CD4-positive, alpha-beta T cell treated with Interleukin-2 at 100 ng/mL for 4 hours (primary cell): ENCODE measurements at places on chromosomes 7 and 10.

DNA sequence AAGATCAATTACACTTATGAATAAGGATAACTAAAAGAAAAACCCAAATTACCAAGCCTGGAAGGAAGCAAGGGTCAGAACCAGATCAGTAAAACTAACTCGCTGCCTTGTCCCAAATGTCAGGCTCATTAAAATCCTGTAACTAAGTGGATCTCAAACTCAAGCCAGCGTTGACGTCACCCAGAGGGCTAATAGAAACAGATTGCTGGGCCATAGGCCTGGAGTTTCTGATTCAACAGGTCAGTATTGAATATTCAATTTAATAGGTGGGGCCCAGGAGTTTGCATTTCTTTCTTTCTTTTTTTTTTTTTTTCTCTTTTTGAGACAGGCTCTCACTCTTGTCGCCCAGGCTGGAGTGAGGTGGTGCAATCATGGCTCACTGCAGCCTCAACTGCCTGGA lies 397.0 kb downstream of the CALN1 start:
- no peak for DNase-seq

DNA sequence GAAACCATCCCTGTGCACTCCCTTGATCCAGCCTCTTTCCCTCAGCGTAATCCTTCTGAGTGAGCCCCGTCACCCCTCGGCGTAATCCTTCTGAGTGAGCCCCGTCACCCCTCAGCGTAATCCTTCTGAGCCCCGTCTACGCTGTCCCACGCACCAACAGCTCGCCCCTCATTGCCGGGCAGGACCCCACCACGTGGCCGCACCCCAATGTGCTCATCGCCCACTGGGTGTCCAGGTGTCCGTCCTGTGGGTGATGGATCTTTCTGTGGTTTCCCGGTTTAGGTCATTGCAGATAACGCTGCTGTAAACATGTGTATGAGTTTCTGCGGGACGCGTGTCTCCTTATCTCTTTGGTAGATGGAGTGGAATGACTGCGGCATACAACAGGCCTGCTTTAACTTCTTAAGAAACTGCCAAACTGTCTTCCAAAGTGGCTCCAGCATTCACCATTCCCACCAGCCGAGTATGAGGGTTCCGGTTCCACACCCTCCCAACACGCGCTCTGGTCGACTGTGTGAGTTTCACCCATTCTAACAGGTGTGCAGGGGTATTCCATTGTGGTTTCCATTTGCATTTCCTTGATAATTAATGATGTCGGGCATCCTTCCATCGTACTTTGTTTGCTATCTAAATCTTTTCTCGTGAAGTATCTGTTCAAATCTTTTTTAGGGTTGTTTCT lies 42.1 kb upstream of the NKX6-2 start:
- no peak for DNase-seq

GRCh38 chr7:157402911-157403534 lies 66.2 kb downstream of the DNAJB6 start:
- no peak for DNase-seq

DNA sequence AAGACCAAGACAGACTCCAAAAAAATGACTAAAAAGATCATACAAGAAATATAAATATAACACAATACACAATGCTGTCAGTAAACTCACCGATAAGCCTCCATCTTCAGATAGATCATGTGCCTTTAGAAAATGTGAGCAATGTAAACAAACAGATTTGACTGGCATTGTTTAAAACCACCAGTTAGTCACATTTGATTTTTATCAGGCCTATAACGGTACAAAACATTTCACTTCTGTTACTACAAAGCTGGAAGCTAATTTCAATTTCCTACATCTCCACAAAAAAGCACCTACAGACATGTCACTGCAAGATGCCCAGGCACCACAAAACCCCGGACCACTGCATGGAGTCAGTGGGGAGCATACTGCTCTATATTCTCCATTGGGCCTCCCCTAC lies 18.9 kb downstream of the SGMS1 start:
- DNase-seq: peak; percentile 20

DNA sequence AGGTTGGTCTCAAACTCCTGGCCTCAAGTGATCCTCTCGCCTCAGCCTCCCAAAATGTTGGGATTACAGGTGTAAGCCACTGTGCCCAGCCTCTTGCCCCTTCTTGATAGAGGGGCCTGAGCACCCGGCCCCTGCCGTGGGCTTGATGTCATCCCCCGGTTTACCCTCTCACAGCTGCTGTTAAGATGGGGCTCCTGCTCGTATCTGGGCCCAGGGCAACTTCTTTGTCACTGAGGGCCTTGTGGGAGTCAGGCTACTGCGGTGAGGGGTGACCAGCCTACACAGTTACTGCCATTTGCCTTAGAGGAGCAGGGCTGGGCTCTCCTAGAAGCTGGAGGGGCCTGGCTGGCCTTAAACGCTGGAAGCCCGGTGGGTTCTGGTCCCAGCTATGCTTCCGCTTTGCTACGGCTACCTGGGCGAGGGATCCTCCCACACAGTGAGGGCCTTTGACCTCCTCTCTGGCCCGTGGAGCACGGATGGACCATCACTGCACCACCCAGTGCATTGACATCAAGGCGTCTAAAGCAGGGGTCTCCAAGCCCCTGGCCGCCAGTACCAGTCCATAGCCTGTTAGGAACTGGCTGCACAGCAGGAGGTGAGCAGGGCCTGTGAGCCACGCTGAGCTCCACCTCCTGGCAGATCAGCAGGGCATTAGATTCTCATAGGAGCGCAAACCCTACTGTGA lies 1.1 kb upstream of the TMEM130 start:
- DNase-seq: no peak

DNA sequence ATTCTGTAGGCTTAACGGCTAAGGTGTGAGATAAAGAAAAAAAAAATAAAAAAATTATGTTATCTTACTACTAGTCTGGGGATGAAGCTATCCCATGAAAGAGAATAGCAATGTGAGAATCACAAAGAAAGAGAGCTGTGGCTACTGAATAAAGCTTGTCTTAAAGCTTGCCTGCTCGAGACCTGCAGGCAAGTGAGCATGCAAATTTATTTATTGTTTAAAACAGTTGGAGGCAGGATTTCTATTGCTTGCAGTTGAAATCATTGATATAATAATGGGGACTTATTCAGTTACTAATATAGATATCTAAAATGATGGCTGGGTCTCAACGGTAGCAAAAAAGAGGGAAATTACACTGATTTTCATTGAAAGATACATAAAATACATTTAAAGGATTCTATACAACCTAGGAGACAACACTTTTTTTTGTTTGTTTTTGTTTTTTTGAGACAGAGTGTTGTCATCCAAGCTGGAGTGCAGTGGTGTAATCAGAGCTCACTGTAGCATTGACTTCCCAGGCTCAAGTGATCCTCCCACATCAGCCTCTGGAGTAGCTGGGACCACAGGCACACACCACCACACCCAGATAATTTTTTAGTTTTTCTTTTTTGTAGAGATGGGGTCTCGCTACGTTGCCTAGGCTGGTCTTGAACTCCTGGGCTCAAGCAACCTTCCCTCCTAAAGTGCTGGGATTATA lies 144.5 kb upstream of the FEZF1 start:
- DNase-seq: no peak

DNA sequence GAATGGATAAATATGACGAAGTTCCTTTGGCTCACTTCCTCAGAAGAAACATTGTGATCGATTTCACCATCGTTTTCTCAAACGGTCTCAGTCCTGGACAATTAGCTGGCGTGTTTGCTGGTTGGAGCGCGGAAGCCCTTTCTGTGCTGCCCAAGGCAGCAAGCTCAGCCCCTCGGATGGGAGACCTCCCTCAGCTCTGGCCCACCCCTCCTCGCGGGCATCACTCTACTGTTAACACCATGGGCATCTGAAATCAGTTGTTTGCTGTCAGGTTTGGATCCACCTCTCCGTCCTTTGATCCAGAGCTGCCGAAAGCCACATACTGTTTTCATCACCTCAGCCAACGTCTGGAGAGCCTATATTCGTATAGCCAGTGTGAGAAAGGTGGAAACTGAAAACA lies 68.2 kb downstream of the C10orf143 start:
- no peak for DNase-seq

DNA sequence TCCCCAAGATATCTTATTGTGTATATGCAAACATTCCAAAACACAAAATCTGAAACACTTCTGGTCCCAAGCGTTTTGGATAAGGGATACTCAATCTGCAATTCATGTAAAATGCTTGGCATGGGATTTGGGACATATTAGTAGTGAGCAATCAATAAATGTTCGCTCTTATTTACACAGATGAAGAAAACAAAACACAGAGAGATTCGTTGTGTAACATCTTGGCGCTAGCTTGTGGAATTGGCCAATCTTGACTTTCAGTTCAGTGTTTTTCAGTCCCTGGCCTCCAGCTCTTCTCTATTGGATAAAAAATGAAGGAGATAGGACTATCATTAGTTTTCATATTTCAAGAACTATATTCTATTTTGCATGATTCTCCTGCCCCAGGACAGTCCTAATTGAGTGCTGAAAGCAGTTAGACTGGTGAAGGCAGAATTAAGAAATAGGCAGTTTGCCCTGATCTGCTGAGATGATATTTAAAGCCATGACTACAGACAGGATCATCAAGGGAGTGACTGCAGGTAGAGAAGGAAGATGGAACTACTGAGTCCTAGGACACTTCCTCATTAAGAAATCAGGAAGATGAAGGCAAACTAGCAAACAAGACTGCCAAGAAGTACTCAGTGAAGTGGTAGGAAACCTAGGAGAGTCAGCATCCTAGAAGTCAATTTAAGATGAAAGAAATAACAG lies 1.8 kb downstream of the PNLIPRP3 start:
- DNase-seq: no peak

- no peak for DNase-seq
These were observed 11.2 kb downstream of the YKT6 start for GRCh38 chr7:44212018-44212417.

DNA sequence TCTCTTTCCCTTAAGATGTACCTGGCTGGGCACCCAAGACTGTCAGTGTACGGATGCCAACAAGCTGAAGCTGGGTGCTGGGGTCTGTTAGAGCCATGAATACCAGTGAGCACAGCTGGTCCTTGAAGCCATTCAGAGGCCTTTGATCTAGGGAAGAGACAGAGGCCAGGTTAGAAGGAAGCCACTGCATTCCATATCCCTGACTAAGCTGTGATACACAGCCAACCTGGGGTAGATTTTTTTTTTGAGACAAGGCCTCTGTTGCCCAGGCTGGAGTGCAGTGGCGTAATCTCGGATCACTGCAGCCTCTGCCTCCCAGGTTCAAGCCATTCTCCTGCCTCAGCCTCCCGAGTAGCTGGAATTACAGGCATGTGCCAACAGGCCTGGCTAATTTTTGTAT lies 20.8 kb downstream of the ZDHHC16 start:
- DNase-seq: no peak

DNA sequence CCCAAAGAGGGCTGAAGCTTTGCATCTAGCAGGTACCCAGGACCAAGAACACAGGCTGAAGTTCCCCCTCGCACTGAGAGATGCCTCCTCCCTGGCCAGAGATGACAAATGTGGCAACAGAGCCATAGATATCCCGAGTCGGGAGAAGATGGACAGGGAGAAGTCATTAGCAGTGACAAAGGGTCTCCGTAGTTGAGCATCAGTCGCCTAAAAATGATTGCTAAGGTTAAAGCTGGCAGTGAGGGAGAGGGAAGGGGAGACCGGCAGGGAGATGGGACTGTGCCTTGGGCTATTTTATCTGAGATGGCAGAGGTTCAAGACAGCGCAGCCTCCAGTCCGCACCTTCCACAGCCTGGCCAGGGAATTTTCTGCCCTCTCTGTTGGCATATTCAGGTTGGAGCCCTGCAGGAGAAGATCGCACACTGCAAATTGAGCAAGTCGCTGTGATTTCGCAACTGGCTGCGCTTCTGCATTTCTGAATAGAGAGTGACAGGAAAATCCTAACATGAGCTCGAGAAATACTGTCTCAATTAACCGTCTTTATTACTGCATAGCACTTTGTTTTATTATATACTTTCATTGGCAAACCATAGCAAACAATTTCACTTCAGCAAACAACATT lies 238.9 kb upstream of the GPR26 start:
- no peak for DNase-seq

DNA sequence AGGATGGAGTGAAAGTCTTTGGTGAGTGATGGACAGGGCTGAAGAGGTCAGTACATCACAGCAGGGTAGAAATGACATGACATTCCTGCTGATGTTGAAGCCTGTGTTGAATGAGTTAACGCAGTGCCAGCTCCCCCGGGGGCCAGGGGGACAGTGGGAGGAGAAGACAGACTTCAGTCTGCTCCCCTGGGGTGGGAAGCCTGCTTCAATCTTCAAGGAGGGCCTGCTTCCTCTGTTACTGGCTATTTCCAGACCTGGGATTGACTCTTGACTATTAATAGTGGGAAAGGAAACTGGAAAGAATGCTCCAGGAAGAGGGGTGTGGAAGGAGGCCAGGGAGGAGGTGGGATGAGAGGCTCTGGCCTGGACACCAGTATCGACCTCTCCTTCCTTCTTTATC lies 27.2 kb downstream of the PODXL start:
- DNase-seq: no peak

DNA sequence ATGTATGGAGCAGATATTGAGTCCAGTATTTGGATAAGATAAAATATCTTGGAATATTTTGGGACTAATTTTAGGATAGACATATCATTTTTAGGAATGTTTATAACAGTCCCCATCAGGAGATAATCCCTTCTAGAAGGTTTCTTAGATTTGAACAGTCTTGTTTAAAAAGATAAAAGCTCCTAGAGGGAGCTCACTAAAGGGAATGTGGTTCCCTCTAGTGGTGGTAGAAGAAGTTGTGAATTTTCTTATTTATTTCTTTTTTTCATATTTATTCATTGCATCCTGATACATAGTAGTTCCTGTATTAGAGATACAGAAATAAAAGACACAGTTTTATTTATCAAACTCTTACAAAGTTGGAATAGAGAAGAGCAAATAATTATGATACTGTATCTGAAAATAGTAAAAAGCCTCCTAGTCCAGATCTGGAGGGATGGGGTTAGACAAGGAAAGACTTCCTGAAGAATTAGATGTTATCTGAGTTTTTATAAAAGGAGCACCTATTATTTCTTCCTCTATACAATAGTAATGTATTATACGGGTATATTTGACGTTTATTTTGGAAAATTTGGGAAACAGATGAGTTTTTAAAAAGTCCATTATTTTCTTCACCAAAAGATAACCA lies 24.5 kb upstream of the KLF14 start:
- peak; percentile 47 for DNase-seq

GRCh38 chr10:21919117-21919516 lies 84.4 kb downstream of the DNAJC1 start:
- DNase-seq: no peak

DNA sequence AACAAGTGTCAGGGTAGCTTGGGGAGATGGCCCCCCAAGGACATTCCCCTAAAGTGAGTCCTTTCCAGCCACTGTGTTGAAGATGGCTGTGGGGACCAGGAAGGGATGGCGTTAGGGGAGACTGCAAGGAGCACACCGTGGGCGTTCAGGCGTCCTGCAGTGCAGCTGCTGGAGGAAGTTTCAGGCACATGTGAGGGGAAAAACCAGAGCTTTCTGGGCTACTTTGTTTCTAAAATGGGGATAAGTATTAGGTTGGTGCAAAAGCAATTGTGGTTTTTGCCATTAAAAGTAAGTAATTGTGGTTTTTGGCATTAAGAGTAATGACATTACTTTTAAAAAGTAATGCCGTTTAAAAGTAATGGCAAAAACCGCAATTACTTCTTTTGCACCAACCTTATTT lies 14.3 kb downstream of the PRF1 start:
- no peak for DNase-seq

GRCh38 chr7:116408166-116408565 lies 91.4 kb upstream of the CAV2 start:
- no peak for DNase-seq
